Eye (tissue), 1 donor: ENCODE measurements at places on chromosomes 4 and X.

- DNase-seq, result peak; percentile 69
Measured at GRCh38 chrX:74383611-74384010, 37.7 kb upstream of the SLC16A2 start.

- DNase-seq, result no peak
Measured at GRCh38 chr4:658681-659667, 15.1 kb downstream of the ATP5ME start.

GRCh38 chr4:130214268-130214667, 1118.3 kb downstream of the C4orf33 start:
- no peak for DNase-seq

- no peak for DNase-seq
Measured at GRCh38 chrX:53794181-53794580, 107.7 kb upstream of the HUWE1 start.

- no peak for DNase-seq
Measured at GRCh38 chr4:155307731-155308277, 69.0 kb downstream of the MAP9 start.

- DNase-seq, result no peak
Measured at GRCh38 chr4:94160774-94161173, 46.9 kb upstream of the SMARCAD1 start.

DNA sequence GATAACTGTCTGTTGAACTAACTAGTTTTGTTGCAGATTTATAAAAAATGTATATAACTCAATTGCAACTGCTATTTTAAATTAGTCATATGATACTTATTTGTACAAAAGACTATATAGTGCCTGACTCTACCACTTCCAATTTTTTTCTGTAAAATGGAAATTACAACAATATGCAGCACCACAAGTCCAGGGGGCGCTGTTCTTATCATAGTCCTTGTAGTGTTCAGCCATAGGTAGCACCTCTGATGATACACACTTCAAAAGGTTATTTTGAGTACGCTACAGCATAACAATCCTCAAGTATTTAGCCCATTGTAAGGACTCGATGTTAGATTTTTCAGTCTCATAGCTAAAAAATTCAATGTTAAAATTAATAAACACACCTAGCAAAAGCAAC, 174.9 kb downstream of the CORIN start:
- no peak for DNase-seq

DNA sequence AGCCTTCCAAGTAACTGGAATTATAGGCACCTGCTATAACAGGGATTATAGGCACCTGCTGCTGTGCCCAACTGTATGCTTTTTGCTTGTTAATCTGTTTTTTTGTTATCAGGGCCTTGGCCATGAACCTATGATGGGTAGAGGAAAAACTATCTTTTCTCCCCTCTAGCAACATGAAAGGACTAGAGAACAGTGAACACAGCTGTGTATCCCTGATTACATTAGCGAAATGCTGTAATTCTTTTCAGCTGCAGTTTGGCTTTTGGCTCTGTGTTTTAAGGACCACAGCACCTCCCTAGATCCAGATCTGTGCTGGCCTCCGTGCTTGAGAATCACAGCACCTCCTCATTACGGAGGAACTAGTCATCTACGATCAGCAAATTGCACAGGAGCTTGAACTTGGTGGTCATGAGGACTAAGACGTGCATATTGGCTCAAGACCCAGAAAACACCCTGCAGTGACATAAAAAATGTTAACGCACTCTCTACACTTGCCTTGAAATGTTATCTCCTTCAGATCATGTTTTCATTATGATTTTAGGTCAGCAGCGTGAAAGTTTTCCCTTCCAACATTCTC, 57.7 kb upstream of the S100G start:
- no peak for DNase-seq

DNA sequence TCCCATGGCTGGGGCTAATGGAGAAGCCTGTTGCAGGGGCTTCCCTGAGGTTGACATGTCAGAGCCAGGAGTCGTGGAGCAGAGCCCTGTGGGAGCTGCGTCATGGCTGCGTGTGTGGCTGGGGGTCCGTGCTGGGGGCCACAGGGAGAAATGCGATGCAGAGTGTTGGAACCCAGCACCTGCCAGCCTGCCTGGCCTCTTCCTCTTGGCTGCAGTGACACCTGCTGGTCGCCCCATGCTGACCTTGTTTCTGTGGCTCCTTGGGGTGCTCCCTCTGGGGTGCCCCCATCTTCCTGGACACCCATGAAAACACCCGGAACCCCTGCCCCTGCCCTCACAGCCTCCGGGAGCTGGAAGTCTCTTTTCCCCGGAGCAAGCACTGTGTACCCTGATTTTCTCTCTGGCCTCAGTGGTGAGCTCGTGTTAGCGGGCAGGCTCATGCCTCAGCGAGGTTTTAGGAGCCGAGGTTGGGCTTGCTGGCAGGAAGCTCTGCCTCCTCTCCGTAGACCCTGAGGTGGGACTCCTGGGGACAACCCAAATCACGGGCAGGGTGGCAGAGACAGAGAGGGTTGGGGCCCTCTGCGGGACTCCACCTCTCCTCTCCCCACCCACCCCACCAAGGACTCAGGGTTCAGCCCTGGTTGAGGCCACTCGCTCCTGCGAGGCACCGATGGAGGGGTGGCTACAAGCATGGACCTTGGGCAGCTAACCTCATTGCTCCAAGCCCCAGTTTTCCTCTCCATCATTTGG, 103.7 kb downstream of the SORCS2 start:
- no peak for DNase-seq

DNA sequence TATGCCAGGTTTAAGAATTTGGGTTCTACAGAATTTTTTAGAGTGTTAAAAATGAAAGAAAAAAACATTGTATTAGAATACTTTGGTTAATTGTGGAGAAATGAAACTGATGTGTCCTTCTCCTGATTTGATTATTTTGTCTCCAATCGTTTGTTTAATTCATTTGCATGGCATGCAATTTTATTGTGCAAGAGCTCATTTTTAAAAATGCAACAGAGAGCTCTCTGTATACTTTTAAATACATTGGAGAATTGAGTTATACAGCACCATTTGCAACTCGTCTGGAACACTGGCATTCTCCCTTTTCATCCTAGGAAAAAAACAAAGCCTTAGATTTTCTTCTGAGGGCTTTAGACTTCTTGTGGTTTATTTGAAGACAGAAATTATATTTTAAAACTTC, 689 bp downstream of the EXOC1L start:
- DNase-seq, result no peak

DNA sequence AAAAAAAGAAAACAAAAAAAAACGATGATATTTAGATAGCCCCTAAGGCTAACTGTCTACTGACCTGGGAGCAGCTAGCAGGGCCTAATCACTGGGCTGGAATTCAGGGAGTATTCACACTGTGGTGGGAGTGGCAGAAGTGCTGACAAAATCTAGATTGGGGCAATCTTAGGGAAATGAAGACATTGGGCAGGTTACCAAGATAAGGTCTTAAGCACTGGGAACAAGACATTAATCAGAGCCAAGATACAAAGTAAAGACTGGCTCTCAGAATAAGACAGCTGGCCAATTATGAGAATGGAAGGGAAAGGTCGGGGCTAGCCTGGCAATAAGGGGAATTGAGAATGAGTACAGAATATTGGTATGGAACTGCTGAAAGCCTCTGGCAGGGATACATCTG, 100.2 kb upstream of the GRIA3 start:
- no peak for DNase-seq

DNA sequence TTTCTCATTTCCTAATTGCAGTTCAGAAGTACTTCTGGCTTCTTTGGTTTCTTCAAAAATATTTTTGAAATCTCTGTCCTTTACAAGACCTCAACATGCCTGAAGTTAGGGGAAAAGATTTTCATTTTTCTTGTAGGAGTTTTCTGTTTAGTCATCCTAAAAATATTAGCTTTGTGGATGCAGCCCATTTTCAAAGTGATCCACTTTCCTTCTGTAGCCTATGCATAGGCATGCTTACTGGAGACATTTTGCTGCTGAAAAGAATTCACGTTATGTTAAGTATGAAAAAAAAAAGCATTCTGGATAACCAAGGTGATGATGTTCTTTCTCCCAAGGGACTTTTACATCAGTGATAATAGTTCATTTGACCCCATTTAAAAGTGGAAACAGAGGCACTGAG, 245.6 kb downstream of the THOC2 start:
- no peak for DNase-seq

DNA sequence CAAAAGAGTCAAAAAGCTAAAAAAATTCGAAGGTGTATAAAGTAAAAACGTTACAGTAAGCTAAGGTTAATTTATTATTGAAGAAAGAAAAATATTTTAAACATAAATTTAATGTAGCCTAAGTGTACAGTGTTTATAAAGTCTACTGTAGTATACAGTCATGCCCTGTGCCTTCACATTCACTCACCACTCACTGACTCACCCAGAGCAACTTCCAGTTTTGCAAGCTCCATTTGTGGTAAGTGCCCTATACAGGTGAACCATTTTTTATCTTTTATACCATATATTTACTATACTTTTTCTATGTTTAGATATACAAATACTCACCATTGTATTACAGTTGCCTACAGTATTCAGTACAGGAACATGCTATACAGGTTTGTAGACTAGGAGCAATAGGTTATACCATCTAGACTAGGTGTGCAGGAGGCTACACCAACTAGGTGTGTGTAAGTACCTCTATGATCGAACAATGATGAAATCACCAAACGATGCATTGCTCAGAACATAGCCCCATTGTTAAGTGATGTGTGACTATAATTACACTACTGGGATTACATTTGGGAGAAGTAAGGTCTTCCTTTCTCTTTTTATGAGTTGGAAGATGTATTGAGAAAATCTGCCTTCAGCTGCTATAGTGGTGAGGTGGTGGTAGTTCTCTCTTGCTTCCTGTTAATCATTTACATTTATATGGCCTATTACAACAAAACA, 27.2 kb downstream of the TMSB4X start:
- DNase-seq, result no peak

- no peak for DNase-seq
Measured at GRCh38 chr4:177411996-177412395, 30.2 kb downstream of the AGA start.

DNA sequence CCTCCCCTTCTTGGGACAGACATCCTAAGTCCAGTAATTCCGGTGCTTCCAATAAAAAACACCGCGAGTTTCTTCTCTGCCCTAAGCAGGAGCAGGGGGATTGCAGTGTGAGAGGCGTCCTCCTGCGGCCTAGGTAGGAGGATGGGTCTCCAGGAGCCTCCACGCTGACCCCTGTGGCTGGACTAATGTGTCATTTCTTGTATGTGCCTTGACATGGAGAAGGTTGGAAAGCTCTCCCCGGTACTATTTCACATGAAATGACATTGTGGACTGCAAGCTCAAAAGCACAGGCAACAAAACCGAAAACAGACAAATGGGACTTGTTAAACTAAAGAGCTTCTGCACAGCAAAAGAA, 66.6 kb upstream of the ENPP6 start:
- DNase-seq, result no peak

GRCh38 chr4:100738196-100739165, 220.7 kb upstream of the EMCN start:
- no peak for DNase-seq

DNA sequence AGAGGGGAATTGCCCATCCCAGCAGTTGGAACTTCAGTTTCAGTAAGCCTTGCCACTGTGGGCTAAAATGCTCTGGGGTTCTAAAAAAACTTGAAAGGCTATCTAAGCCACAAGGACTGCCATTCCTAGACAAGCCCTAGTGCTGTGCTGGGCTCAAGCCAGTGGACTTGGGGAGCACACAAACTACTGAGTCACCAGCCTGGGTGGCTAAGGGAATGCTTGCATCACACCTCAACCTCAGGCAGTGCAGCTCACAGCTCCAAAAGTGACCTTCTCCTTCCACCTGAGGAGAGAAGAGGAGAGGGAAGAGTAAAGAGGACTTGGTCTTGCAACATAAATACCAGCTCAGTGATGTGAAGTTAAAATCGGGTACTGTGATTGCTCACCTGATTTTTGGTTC, 116.7 kb upstream of the GLRA2 start:
- no peak for DNase-seq

- DNase-seq, result no peak
Measured at GRCh38 chr4:70979445-70980008, 13.9 kb upstream of the DCK start.
